Motor neuron (in vitro differentiated cells): ENCODE measurements at places on chromosomes 4 and X. TPM values are rescaled to one million over a fixed set of nuclear protein-coding genes. Genes with fewer than 3 reads are reported as not detected.

- no peak for ATAC-seq
Observed at GRCh38 chr4:54852602-54853001, 194.8 kb downstream of the KIT start.

PHEX gene
- total RNA-seq: 0.15 and 0.19 TPM in 2 replicates

NAA11 gene
- total RNA-seq: not detected in 2 replicates

VSIG4 gene
- total RNA-seq: not detected in 2 replicates

LPAR4 gene
- not detected in 2 replicates for total RNA-seq

SMIM9 gene
- total RNA-seq: not detected in 2 replicates

DNA sequence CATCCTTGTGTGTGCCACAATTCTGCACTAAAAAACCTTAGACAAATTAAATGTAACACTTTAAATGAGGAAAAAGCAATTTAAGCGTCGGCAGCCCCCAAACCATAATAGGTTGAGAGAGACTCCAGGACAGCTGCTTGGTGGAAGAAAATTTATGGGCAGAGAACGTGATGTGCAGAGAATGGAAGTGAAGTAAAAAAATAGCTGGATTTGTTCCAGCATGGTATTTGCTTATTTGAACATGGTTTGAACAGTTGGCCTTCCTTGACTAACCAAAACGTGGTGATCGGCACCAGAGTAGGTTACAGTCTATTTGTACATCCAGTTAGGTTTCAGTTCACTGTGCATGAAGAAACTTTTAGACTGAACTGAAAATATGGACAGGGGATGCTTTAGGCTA is 343.0 kb upstream of the CPEB2 start:
- ATAC-seq: no peak

DNA sequence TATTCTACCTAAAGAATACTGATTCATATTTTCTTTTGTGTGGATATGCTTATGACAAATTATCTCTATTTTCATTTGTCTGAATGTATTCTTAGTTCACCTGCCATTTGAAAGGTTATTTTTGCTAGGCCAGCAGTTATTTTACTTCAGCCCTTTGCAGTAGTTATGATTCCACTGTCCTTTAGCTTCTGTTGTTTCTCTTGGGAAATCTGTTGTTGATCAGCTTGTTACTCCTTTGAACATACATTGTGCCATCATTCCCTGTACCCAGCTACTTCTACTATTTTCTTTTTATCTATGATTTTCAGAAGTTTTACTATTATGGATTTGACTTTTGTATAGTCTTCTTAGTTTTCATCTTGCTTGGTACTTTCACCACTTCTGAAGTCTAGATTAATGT is 37.2 kb downstream of the RBM46 start:
- ATAC-seq: no peak

TRIM2 gene
- 133 and 136 TPM in 2 replicates for total RNA-seq

DNA sequence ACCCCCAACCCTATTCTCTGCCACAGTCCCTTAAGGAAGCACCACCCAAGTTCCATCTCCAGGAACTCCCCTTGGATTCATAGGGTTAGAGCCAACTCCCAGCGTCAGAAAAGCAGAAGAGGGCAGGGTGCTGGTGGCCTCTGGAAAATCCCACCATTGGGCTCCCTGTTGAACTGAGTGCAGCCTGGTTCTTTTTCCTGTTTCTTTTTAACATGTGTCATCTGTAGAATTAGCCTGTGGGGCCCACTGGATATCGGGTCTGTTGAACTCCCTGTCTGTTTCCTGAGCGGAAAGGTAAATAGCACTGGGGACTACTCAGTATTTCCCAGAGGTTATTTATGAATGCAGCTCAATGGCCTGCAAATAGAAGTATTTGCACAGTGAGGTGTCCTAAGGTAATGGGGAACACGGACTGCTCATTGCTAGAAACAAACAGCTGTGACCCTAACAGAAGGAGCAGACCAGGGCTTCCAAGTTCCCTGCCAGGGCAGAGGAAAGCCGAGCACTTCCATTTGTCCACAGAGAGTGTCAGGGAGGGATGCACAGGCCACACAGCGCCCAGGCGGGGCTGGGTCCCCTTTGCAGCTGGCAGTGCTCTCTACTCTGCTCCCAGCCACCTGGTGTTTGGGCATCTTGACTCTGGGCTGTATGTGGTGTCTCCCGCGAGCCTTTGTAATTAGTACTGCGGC is 102.6 kb downstream of the FHDC1 start:
- peak; percentile 96 for ATAC-seq

GC gene
- total RNA-seq: 0.78 and 0.82 TPM in 2 replicates

- peak; percentile 76 for ATAC-seq
Observed at GRCh38 chr4:151324752-151325110, 674 bp downstream of the SH3D19 start.

- ATAC-seq: no peak
Observed at GRCh38 chr4:174935607-174936006, 17.4 kb downstream of the ADAM29 start.

DNA sequence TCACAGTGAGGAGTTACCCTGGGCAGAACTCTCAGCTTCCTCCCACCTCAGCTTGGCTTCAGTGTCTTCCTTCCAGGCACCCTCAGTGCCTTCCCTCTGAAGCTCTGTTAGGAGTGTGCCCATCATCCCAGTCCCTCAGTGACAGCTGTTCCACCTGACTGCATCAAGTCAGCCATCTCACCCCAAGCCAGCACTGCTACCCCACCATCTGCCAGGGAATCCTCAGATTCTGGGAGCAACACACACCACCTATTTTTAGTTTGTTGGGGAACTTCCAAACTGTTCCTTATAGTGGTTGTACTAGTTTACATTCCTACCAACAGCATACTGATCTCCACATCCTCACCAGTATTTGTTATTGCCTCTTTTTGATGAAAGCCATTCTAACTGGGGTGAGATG is 182.9 kb downstream of the RELL1 start:
- no peak for ATAC-seq

- no peak for ATAC-seq
Observed at GRCh38 chr4:57051095-57051494, 59.1 kb downstream of the IGFBP7 start.
